ENCODE measurements at places on chromosomes 6 and 20.

- no peak for DNase-seq
Measured at GRCh38 chr20:46139908-46140482, 21.9 kb downstream of the CD40 start.

GRCh38 chr6:30590509-30590908 lies 19.3 kb downstream of the ABCF1 start:
- no peak for DNase-seq

- no peak for DNase-seq
Measured at GRCh38 chr20:61954276-61955021, 111.2 kb downstream of the TAF4 start.

DNA sequence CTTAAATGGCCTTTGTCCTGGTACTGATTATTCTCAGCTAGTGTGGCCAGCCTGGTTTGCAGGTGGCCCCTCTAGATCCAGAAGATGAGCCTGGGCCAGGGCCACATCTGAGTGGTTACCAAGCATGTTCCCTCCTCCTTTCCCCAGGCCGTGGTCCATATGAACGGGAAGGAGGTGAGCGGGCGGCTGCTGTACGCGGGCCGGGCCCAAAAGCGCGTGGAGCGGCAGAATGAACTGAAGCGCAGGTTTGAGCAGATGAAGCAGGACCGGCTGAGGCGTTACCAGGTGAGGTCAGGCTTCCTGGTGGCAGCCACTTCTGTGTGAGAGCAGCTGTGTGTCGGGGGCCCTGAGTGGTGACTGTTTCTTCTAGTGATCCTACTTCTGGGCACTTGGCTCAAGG lies 11.6 kb downstream of the PABPC1L start:
- DNase-seq: no peak

- no peak for DNase-seq
Measured at GRCh38 chr6:106099235-106099537, 13.1 kb downstream of the PRDM1 start.

DNA sequence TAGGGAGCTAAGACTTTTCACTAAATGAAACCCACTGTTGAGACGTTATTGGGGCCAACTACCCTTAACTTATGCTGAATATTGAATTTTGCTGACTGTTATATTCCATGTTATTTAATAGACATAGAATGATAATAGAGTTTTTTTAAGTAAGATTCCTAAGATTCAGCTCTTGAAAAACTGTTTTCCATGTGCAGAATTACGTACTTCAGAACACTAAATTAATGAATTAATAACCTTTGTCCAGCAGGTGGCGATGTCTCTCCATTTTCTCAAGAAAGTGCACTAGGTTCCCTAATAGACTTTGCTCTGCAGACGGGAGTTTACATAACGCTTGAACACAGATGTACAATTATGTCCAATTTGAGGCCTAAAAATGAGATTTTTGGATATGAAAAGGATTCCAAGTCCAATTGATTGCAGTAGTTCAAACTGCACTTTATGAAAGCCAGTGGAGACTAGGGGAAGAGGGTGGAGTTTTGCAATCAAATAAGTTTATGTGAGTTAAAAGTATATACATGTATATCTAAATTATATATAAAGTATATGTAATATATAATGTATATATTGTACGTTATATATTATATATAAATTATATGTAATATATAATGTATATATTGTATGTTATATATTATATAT lies 282.1 kb downstream of the UST start:
- DNase-seq: peak; percentile 89

- no peak for DNase-seq
Measured at GRCh38 chr6:13687917-13688351, 23.7 kb downstream of the RANBP9 start.

- no peak for DNase-seq
Measured at GRCh38 chr6:17456711-17457110, 63.3 kb downstream of the CAP2 start.

DNA sequence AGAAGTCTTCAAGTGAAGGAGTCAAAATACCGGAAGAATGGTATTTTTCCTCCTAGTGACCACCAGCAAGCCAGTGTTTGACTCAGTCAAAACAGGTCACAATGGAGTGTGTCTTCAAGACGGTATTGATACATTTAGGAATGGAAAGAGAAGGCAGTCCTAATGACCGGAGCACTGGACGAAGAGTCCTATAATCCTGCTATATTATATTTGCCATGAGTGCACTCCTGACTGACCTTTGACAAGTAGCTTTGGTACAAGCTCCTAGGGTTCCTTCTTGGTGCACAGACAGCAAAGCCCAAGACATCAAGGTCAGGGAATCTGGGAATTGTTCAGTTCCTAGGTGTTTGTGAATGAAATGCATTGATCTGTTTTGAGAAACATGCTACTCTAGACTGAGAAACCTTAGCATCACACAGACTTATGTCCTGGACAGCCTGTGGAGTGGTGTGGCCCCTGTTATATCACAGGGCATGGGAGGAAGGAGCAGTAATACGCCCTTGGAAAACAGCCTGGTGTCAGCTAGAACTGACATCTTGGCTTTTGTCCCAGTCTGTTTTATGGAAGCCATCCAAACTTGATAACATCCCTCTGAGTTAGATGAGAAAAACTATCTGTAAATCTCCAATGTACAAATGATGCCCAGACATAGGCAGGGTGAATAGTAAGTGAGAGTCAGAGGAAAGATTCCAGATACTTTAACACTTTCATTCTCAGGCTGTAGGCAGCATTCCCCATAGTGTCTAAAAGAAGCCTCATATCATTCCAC lies 18.5 kb downstream of the NOX3 start:
- DNase-seq: no peak

- no peak for DNase-seq
Measured at GRCh38 chr20:38665094-38665493, 59.2 kb upstream of the SLC32A1 start.

DNA sequence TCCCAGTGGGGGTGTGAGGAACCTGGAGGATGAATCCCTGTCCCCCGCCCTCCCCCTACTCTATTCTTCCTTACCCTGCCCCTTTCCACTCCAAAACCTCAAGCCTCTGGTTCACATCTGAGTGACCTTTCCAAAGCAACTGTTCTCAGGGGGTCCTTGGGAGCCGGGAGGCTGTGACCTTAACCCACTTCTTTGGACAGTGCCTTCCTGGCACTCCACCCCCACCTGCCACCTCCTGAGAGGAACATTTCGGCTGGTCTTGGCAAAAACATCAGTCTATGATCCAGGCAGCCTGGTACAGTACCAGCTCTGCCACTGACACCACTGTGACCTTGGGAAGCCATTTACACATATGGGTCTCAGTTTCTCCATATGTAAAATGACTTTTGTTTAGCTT lies 121.7 kb downstream of the MRPL14 start:
- no peak for DNase-seq

GRCh38 chr6:19472153-19472552 lies 365.0 kb upstream of the ID4 start:
- DNase-seq: no peak

DNA sequence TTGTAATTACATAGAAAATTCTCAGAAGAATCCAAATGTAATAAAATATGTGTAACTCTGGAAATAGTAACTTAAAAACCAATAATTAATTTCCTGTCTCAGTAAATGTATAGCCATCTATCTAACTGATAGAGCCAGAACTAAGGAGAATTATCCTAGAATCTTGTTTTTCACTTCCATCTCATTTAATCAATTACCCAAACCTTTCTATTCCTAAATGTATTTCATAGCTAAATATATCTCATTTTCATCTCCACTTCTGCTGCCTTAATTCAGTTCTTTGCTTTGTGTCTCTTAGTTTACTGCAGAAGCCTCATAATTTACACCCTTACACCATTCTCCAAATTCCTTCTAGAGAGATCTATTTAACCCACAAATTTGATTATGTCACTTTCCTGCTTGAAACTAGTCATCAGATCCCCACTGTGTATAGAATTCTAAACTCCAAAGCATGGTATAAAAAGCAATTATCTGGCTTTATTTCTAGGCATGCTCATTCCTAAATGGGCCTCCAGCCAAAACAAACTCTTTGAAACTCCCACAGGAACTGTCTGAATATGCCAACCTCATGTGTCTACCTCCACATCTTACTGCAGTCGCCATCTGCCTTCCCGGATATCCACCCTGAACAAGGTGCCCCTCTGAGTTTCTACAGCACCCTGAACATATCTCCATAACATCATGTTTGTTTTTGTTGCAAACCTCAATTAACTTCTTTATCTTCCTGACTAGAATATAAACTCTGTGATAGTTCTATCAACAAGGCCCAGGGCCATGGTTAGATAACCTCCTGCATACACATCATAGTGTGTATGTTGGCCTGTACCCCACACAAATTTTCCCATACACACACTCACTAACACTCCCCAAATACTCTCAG lies 70.5 kb upstream of the ADTRP start:
- DNase-seq: no peak
